ENCODE measurements at places on chromosomes 11 and 22. TPM values are rescaled to one million over a fixed set of nuclear protein-coding genes. Genes with fewer than 3 reads are reported as not detected.
A peak's percentile ranks its signal among the peaks of the same experiment; 100 is the strongest.

DCHS1 gene
- 0.90 TPM for total RNA-seq

TCN1 gene
- not detected for total RNA-seq

PARVA gene
- total RNA-seq: 0.41 TPM

SMIM35 gene
- 0.40 TPM for total RNA-seq

KRTAP5-9 gene
- 0.27 TPM for total RNA-seq

KIRREL3 gene
- not detected for total RNA-seq

PAX6 gene
- not detected for total RNA-seq

GRCh38 chr22:39309364-39309861 is 10.0 kb downstream of the RPL3 start:
- no peaks in the 10 kb centered on the region for H3K27me3 ChIP-seq
- H3K27ac ChIP-seq: no peak overlapping the region
- no peak overlapping the region for H3K4me3 ChIP-seq
- peaks cover 26% of the 10 kb centered on the region for H3K36me3 ChIP-seq

DNA sequence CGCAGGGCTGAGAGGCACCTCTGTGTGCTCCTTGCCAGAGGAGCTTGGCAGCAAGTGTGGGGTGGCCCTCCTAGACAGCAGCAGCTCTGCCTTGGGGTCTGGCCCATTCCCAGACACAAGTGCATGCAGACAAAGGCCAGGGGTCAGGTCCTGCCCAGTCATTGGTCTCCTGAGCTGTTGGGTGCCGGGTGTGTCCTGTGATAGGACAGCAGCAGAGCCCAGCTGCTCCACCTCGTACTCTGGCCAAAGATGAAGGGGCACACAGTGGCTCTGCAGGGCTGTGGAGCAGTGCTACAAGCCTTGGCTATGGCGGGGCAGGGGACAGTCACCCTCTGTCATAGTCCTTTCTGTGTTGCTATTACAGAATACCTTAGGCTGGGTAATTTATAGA is 17.3 kb upstream of the OSBPL5 start:
- H3K27me3 ChIP-seq: peaks cover 2% of the 10 kb centered on the region
- H3K36me3 ChIP-seq: no peaks in the 10 kb centered on the region
- no peak overlapping the region for H3K4me3 ChIP-seq
- no peaks in the 10 kb centered on the region for H3K4me1 ChIP-seq
- no peak overlapping the region for H3K27ac ChIP-seq

- peak overlapping the region; percentile 99 for H3K27ac ChIP-seq
- H3K4me3 ChIP-seq: peak overlapping the region; percentile 99
- no peak for DNase-seq
- peaks cover 32% of the 10 kb centered on the region for H3K4me1 ChIP-seq
Observed at GRCh38 chr11:75561426-75562047, 516 bp upstream of the SERPINH1 start.

DNA sequence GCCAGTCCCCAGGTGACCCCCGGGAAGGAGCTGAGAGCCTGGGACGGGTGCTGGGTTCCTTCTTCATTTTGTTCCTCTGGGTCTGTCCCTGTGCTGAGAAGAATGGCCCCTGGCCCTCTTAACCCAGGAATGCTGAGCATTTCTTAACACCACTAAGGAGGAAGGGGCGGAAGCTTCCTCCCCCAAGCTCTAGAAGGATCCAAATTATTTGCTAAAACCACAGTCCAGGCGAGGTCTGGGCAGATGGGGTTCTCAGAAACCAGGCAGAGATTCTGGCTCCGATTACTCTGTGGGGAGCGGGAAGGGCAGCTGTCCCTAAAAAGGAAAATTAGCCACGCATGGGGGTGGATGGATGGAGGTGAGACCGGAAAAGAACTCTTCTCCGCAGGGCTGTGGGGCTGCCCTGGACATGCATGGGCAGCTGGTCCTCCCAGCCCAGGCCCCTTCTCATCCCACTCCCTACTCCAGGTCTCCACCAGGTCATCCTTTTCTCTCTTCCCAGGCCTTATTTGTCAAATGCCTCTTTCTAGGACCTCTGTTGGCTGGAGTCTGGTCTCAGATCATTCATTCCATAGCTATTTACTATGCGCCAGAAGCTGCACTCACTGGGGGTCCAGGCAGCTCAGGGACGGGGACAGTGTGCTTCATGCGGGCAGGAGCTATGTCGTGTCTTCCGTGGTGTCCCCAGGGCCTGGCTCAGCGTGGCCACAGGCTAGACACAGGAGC is 45.0 kb upstream of the MYH9 start:
- no peak overlapping the region for H3K4me3 ChIP-seq
- H3K4me1 ChIP-seq: peaks cover 27% of the 10 kb centered on the region
- H3K27me3 ChIP-seq: no peaks in the 10 kb centered on the region
- no peak for DNase-seq

DNA sequence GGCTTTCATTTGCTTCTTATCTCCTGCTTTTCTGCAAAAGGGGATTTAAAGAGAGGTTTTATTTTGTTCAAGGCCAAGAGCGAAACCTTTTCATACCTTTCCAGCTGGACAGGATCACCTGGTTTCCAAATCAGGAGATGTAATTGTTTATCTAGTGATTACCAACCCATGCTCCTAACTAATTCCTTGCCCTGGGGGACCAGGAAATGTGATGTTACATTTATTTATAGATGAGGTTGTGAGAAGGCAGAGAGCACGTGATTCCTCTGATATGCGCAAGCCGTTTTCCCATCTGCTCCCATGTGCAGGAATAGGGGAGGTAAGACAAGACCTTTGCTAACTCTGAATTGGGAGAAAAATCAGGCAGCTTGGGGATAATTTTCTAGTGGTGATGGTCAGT is 507.2 kb upstream of the LARGE1 start:
- no peaks in the 10 kb centered on the region for H3K4me1 ChIP-seq
- H3K4me3 ChIP-seq: no peak overlapping the region
- no peak overlapping the region for H3K27ac ChIP-seq
- H3K36me3 ChIP-seq: no peaks in the 10 kb centered on the region
- DNase-seq: no peak
- H3K27me3 ChIP-seq: no peaks in the 10 kb centered on the region

GRCh38 chr11:17601676-17602075 is 54.6 kb downstream of the OTOG start:
- DNase-seq: peak; percentile 3
- no peaks in the 10 kb centered on the region for H3K27me3 ChIP-seq
- H3K4me3 ChIP-seq: no peak overlapping the region
- peaks cover 10% of the 10 kb centered on the region for H3K4me1 ChIP-seq

DNA sequence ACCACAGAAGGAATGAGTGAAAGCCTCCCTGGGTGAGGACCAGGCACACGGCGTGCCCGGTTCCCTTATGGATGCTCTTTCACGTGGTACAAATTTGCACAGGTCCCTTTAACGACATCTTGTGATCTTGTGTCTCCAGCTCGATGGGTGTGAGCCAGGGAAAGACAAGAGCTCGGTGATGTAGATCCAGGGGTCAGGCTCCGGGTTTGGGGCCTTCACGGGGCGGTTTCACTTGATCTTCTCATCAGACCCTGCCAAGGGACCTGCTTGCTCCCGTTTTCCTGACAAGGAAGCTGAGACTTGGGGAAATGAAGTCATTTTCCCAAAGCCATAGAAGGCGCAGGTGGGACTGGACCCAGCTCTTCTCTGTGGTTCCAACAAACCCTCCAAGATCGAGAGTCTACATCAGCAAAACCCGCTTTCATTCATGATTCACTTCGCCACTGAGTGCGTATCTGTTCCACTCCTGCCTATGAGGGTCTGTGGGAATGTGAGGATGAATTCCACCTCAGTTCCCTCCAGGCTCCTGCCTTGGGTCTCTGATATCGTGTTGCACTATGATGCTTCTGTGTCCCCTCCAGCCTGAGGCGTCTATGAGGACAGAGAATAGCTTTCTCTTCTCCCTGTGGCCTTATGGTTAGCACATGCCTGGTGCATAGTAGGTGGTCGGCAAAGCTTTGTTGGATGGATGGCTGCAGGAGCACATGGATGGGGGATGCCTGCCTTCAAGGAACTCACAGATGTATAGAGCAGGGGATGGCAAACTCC is 45.0 kb upstream of the ANO1 start:
- H3K4me1 ChIP-seq: no peaks in the 10 kb centered on the region
- peaks cover 17% of the 10 kb centered on the region for H3K27me3 ChIP-seq
- H3K27ac ChIP-seq: no peak overlapping the region
- no peaks in the 10 kb centered on the region for H3K36me3 ChIP-seq

GRCh38 chr22:40855071-40855978 is 1.1 kb downstream of the ST13 start:
- peaks cover 58% of the 10 kb centered on the region for H3K4me1 ChIP-seq
- peak overlapping the region; percentile 98 for H3K4me3 ChIP-seq
- peak; percentile 23 for DNase-seq
- peaks cover 4% of the 10 kb centered on the region for H3K36me3 ChIP-seq

GRCh38 chr11:19259487-19260345 is 19.0 kb upstream of the E2F8 start:
- no peaks in the 10 kb centered on the region for H3K4me1 ChIP-seq
- DNase-seq: peak; percentile 76
- H3K27ac ChIP-seq: no peak overlapping the region
- H3K27me3 ChIP-seq: no peaks in the 10 kb centered on the region
- no peak overlapping the region for H3K4me3 ChIP-seq

- no peak for DNase-seq
- H3K27me3 ChIP-seq: no peaks in the 10 kb centered on the region
- H3K36me3 ChIP-seq: peaks cover 67% of the 10 kb centered on the region
- H3K4me1 ChIP-seq: peaks cover 75% of the 10 kb centered on the region
- H3K27ac ChIP-seq: peak overlapping the region; percentile 40
Observed at GRCh38 chr11:83166193-83166866, 9.4 kb downstream of the PCF11 start.

DNA sequence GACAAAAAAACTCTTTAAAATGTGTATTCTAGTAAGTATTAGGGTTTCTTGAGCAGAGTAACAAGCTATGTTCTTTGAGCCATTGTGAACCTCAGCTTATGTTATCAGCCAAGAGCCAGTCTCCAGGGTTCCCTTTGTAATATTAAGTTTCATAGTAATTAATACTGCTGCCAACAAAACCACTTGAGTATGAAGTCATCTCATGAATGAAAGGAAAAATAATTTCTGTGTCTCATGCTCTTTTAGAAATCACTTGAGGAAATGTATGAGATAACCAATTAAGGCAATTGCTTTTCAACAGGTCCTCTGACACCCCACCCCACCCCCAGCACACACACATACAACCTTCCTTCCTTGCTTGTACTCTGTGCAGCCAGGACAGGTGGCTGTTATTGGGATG is 59.9 kb downstream of the BBOX1 start:
- no peaks in the 10 kb centered on the region for H3K4me1 ChIP-seq
- H3K36me3 ChIP-seq: no peaks in the 10 kb centered on the region
- no peaks in the 10 kb centered on the region for H3K27me3 ChIP-seq
- DNase-seq: no peak

DNA sequence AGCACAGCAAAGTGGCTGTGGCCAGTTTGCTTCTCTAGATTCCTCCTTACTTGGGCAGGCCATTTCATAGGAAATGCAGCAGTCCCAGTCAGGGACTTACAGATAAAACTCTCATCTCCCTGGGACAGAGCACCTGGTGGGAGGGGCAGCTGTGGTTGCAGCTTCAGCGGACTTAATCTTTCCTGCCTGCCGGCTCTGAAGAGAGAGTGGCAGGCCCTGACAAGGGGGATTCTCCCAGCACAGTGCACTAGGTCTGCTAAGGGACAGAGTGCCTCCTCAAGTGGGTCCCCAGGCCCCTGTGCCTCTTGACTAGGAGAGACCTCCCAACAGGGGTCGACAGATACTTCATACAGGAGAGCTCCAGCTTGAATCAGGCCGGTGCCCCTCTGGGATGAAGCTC is 1649.1 kb downstream of the LRRC4C start:
- no peak for DNase-seq
- no peaks in the 10 kb centered on the region for H3K27me3 ChIP-seq
- H3K4me3 ChIP-seq: no peak overlapping the region
- no peak overlapping the region for H3K27ac ChIP-seq
- H3K36me3 ChIP-seq: no peaks in the 10 kb centered on the region

DNA sequence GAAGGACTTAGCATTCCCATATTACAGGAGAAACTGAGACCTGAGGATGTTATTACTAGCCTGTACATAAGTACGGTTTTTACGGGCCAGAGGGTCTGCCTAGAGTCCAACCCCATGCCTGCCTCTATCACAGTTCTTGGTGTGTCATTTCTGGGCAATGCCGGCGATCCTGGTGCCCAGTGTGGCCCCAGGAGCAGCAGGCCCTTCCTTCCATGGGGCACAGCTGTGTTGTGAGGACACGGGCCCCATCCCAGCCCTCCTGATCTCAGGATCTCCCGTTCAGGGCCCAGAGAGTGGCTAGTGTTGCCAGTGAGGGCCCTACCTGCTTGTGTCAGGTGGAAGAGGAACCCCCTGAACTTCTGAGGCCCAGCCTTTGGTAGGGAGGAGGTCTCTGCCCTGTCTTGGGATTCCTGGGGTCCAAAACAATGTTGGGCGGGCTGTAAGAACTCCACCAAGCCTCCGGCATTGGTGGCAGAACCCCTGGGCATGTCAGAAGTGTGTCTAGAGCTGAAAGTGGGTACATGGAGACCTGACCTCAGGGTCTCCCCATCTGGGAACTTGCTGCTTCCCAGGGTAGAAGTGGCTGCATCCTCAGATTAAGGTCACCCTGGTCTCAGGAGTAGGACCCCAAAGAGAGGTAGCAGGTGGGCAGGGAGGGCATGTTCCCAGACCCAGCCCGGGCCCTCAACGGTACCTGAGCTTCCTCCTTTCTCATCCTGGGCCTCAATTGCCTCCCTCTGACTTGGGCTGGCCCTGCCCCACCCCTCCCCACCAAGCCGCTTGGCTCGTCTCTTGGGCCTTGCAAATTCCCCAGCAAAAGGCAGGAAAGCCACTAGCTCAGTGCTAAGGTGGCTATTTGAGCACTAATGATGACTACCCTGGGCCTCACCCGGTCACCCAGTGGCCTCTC is 74.6 kb upstream of the KCNQ1OT1 start:
- no peaks in the 10 kb centered on the region for H3K36me3 ChIP-seq
- H3K27ac ChIP-seq: no peak overlapping the region
- peak; percentile 1 for DNase-seq
- no peaks in the 10 kb centered on the region for H3K27me3 ChIP-seq
- H3K4me1 ChIP-seq: peaks cover 13% of the 10 kb centered on the region

DNA sequence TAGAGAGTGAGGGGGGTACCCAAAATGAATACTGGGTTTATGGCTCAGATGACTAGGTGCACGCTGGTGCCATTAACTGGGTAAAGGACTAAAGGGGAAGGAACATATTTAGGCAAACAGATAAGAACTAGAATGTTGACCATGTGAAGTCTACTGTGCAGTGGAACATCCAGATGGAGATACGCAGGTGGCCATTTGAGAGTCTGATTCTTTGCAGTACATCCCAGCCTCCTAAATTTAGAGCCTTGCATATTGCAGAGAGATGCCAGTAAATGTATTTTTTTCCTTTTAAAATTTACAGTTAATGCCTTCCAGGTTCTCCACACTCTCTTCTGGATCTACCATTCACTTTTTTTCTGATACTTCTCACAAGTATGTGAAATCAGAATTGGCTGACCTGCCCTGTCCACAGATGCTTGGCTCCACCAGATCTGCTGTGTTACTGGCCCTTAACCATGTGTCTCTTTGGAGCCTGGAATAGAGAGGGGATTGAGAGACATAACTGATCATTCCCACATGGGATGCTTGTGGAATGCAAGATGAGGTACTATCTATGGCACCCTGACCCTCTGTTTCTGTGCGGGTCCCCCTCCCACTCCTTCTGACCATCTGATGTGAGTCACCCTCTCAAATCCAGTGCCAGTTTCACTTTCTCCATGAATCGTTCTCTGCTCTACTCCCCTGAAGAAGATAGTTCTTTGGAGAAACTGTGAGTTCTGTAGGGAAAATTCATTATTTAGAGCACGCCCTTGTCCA is 77.0 kb upstream of the NCAM1 start:
- no peaks in the 10 kb centered on the region for H3K36me3 ChIP-seq
- H3K27ac ChIP-seq: no peak overlapping the region
- H3K4me1 ChIP-seq: peaks cover 2% of the 10 kb centered on the region
- H3K27me3 ChIP-seq: no peaks in the 10 kb centered on the region
- H3K4me3 ChIP-seq: no peak overlapping the region
- no peak for DNase-seq

All from activated CD4-positive, alpha-beta memory T cell treated with anti-CD3 and anti-CD28 coated beads for 36 hours (primary cell).